ENCODE measurements at places on chromosomes 6 and 20.

DNA sequence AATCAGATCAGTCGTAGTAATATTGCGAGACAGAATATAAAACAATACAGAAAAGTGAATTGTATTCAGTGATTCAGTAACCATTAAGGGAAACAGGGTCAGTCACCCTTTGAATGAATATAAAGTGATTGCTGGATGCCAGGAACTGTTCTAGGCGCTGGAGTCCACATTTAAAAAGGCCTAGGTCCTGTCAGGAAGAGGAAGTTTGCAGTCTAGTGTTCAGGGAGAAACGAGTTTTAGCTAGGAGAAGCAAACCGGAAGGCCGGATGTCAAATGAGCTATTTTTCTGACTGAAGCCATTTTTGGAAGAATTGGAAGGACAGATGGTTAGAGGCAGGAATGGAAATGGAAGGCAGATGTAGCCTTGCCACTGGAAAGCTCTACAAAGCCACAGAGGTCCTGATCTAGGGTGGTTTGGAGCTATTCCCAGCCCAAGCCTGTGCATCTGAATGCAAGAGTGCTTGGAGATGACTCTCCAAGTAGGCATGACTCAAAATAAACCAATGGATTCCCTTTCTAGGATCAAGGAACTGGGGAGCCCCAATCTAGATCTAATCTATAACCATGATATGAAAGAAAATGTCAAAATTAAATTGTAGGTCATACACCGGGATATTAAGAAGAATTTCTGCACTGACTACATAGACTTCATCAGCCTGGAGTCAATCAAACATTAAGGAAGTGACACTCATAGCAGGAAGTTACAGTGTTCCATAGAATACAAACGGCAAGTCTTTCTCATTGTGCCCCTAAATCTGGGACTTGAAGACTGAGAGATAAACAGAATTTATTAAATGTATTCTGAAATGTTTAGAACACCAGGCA, 36.8 kb upstream of the CDKAL1 start:
- no peak for DNase-seq

GRCh38 chr20:24442909-24443308, 26.5 kb upstream of the SYNDIG1 start:
- DNase-seq, result no peak

DNA sequence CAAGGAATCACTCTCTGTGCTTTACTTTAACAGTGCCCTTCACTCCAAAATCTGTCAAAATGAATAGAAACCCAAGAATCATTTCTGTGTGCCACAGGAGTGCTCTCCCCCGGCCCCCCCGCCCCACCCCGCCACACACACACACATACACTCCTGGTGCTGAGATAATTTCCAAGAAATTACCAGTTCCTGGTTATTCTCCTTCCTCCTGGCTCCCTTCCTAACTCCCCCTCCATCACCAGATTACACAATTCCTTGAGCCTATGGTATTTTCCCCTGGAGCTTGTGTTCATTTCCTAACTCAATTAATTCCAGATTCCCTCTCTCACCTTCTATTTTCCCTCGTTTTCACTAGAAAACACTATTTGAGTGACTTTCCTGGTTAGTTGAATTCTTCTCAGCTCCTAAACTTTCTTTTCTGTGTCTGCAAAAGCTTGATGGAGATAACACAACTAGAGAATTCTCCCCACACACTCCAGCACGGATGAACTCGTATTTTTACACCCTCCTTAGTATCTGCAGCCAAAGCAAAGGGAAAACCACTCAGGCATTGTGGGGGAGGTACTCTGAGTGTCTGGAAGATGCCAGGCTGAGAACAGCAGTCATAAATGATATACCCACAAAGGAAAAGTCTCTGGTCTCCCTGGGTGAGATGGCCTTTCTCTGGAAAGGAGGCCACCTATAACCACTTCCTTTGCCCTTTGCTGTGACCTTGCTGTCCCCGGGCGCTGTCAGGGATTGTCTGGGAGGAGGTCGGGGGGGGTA, 1.9 kb upstream of the SLC24A3 start:
- DNase-seq, result no peak

GRCh38 chr6:44539701-44540355, 152.3 kb downstream of the CDC5L start:
- no peak for DNase-seq

DNA sequence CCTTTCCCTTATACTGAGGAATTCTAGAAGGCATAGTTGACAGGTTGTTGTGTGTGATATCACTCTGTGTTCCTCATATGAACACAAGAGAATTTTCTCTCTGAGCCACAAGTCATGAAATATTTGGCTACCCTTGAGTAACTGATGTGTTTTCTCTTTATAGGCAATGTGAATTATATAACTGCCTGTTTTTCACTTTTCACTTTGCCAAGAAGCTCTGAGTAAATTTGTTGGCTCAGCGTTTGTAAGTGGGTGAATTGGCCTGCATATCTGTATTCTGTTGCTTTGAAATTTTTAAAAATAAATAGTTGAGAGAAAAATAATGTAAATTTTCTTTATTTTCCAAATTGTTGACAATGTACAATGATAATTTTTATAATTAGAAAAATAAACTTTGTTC, 5.2 kb upstream of the BTBD9 start:
- no peak for DNase-seq
